ENCODE measurements at places on chromosomes 5 and 9. TPM values are rescaled to one million over a fixed set of nuclear protein-coding genes. Genes with fewer than 3 reads are reported as not detected.

KLF4 gene
- 5.4 TPM for total RNA-seq

PDE6A gene
- 0.41 TPM for total RNA-seq

MEIKIN gene
- total RNA-seq, result not detected

FRMPD1 gene
- total RNA-seq, result 0.19 TPM

KCNN2 gene
- not detected for total RNA-seq

TERT gene
- 0.95 TPM for total RNA-seq

PTRH1 gene
- 43.8 TPM for total RNA-seq

SFXN1 gene
- 202 TPM for total RNA-seq

PCDHB7 gene
- 6.9 TPM for total RNA-seq

PCDHB14 gene
- 17.6 TPM for total RNA-seq

MED10 gene
- total RNA-seq, result 28.6 TPM

FAM151B gene
- 1.9 TPM for total RNA-seq

DOCK8 gene
- total RNA-seq, result not detected

B4GALT1 gene
- 19.8 TPM for total RNA-seq

PALM2AKAP2 gene
- 0.98 TPM for total RNA-seq

MORN5 gene
- total RNA-seq, result not detected

FOXI1 gene
- total RNA-seq, result not detected

FAM53C gene
- 30.7 TPM for total RNA-seq

GRCh38 chr5:84058561-84058960 lies 326.1 kb downstream of the EDIL3 start:
- no peak for DNase-seq

- no peak for DNase-seq
These were observed 411 bp upstream of the GABRG2 start for GRCh38 chr5:162067162-162067561.

DNA sequence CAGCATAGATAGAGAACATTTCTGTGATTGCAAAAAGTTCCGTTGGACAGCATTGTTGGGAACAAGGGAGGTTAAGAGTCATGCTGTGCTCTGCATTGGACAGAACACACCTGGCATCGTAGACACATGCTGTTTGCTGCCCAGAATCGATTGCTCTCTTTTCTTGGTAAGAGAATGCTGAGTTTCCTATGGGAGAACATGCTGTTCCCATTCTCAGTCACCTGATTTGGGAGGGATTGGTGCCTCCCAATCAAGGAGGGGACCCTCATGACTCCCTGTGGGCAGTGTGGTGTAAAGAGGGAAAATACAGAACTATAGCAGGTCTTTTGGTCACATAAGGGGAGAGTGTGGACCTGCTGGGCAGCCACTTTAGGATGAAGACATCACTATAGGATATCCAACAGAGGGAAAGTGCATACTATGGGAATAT lies 555.4 kb upstream of the CLINT1 start:
- DNase-seq, result peak; percentile 13

- DNase-seq, result peak; percentile 81
These were observed 41.7 kb downstream of the RETREG1 start for GRCh38 chr5:16574789-16575721.

DNA sequence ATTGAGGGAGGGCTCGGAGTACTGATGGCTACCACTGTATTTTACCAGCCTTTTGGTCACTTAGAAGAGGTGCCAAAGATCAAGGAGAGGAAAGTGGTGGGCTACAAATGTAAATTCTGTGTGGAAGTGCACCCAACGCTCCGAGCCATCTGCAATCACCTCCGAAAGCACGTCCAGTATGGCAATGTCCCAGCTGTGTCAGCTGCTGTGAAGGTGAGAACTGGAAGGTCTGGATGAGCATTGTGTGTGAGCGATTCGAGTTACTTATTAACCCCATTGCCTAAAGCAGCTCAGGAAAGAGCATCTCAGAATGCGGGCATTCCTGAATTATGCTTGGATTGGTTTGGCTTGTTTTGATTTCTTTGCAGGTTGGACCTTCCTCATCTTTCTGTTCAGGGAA lies 67.5 kb downstream of the ZNF462 start:
- no peak for DNase-seq

DNA sequence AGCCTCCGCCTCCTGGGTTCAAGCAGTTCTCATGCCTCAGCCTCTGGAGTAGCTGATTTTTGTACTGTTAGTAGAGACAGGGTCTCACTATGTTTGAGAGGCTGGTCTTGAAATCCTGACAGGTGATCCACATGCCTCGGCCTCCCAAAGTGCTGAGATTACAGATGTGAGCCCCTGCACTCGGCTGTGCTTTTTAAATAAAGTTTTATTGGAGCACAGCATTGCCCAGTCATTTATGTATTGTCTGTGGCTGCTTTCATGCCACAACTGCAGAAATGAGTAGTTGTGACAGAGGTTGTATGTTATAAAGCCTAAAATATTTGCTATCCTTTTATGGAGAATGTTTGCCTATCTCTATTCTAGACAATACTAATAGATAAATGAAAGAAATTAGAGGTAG lies 169.2 kb downstream of the AOPEP start:
- no peak for DNase-seq

DNA sequence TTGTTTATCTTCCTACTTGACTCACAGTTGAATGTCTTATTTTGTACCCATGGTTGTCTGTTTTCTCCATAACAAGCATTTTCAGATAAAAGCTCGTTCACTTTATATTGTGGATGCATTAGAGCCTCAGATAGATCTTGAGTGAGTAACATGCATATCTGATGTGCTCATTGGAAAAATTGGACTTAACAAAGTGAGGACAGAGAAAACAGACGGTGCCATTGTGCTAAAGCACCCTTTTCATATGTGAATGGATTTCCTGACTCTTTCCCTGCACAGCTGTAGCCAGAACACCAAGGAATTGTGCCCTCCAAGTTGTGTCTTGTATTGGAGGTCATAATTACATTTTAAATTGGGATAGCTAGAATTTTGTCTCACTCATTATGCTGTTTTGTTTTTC lies 325.8 kb upstream of the MEF2C start:
- DNase-seq, result no peak

GRCh38 chr5:107147589-107147988 lies 523.1 kb downstream of the EFNA5 start:
- DNase-seq, result no peak

GRCh38 chr5:178117923-178118701 lies 4.8 kb downstream of the N4BP3 start:
- no peak for DNase-seq

- DNase-seq, result no peak
These were observed 40.6 kb downstream of the TSPAN17 start for GRCh38 chr5:176687881-176688280.

GRCh38 chr9:88458716-88459465 lies 70.6 kb downstream of the SPIN1 start:
- no peak for DNase-seq

DNA sequence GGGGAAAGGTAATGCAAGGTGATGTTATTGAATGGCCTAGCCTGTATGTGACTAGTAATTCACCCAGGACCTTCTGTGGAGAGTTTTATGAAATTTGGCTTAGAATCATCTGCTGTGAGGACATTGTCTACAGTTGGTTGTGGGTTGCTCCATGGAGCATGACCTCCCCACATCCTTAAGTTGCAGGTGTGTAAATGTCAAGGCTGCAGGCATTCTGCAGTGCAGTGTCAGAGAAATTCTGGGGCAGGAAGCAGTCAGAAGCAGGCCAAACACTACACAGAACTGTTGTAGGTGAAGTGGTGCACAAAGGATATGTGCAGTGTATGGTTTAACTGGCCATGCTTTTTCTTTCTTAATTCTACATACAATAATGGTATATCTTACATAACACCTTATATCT lies 588.3 kb downstream of the EBF1 start:
- no peak for DNase-seq

DNA sequence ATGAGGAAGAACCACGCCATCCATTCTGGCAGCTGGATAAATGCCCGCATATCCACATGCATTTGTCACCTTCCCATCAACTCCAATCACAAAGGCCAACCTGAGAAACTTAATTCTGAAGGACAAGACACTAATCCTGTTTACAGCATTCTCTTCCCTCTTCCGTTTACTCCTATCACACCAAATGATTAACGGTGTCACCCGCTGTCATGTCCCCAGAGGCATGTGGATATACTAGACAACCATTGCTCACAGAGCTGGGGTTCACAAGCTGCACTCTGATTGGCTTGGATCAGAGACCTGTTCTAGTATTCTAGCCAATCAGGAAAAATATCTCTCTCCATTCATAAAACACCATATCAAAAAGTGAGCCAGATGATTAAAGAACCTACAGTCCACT lies 3.6 kb downstream of the MACROH2A1 start:
- DNase-seq, result no peak

DNA sequence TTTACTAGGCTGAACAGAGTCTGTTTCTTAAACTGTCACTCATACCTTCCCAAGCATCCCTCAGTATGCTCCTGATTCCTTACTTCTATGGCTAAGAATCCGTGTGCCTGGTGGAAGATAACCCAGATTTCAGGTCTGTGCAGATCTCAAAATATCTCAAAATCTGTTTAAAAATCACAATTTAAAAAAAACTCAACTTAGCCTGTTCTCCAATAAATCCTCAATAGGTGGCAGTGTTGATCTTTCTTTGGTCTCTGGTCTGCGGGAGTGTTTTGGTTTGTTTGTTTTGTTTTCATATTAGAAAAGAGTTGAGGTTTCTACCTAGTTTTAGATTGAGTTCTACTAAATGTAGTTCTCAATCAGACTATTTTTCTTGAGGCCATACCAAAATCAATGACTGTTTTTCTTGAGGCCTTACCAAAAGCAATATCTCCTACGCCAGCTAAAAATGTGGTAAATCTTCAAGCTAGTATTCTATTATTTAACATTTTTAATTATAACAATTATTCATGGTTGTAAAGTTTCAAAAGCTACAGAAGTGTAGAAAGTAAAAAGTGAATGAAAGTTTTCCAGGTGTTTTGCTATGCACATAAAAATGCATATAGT lies 57.9 kb downstream of the TGFBR1 start:
- peak; percentile 46 for DNase-seq

GRCh38 chr9:76101947-76102346 lies 211.5 kb downstream of the PCSK5 start:
- DNase-seq, result no peak

DNA sequence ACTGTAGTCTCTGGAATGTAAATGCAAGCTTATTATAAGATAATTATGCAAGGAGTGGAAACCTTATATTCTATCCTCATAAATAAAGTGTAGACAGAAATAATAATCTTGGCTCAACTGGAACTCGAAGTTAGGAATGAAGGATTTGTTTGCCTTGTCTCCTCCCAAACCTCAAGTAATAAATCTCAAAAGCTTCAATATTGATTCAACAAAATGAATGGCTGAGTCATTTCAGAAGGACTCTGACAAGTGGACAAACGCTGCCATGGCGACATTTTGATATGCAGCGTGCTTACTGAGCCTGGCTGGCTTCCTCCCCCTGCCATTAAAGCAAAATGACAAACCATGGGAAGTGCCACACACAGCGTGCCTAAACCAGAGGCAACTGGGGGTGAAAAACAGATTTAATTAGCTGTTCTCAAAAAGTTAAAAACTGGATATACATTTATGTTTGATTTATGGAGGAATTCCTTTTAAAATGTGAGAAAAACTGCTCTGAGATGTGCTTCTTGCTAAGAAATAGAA lies 10.5 kb upstream of the ADGRV1 start:
- DNase-seq, result no peak

- DNase-seq, result no peak
These were observed 718 bp upstream of the TMEM215 start for GRCh38 chr9:32782476-32783167.

All from A172 (cell line).